ENCODE measurements at places on chromosomes 16 and 17.

DNA sequence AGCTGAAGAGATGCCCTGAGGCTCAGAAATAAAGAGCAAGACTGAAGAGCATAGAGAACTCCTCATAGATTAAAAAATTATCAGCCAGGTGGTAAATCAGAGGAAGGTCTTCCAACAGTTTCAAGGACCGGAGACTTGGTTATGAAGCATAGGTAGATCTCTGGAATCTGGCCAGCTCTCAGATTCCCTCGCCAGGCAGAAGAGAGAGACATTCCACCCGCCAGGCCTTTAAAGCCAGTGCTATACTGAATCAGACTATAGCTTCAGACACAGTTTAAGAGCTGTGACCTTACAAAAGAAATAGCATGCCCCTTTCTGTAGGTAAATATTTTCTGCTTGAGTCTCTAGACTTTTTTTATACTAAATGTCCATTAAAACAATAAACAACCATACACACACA, 70.3 kb downstream of the NFATC3 start:
- DNase-seq: no peak

DNA sequence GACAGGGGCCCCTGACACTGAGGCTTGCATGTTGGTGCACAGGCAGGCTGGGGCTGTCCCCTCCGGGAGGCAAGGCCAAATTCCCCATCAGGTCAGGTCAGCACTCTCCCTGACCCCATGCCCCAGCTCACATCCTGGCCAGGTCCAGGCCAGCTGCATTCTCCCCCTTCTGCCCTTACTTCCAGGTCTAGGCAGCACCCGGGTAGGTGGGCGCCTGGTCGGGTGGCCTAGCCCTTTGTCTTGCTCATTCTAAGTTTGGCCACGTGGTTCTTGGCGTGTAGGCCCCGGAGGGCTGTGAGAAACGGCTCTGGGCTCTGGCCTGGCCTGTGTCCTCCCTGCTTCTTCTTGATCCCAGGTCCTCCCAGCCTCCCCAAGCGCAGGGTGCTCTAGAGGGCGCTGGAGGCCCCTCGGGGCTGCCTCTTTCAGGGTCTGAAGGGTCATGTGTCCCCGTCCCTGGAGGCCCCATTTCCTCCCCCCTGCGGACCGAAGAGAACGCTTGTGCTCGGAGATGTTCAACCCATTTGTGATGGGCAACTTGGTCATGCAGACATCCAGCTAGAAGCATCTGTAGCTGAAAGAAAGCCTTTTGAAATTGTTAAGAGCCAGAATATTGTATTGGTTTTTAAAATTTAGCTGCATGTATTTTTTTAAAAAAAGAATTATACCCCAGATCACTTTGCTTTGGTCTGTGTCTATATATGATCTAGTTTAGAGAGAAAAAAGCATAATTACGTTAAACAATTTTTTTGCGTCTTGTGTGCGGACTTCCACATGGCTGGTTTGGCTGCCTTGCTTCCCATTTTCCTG, 6.7 kb downstream of the BAHCC1 start:
- no peak for DNase-seq

GRCh38 chr17:77425791-77426641, 285.2 kb downstream of the SEC14L1 start:
- no peak for DNase-seq

- no peak for DNase-seq
Measured at GRCh38 chr16:79638386-79638785, 37.8 kb upstream of the MAF start.

DNA sequence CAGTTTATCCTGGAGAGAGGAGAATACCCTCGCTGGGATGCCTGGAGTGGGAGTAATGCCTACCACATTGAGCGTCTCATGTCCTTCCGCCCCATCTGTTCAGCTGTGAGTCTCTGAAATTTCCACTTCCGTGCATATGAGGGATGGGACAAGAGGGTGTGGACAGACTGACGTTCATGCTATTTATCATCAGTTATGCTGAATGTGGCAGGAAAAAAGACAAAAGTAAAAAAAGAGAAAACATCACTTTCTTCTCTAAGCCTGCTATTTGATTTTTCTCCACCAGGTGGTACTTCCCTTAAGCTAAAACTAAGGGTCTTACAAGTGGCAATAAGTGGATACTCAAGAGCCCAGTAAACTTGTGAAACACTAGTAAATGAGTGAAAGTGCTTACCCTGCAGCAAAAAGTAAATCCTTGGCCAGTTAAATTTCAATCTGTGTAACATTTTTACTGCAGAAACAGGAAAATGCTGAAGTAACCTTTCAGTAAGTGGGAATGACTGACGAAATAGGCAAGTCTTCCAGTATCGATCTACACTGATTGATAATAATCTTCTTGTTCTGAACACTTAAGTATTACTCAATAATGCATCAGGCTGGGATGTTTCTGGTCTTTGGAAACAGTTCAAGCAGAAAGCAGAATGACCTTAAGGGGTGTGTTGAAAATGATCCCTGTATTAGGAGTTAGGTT, 5.6 kb downstream of the CRYBA1 start:
- DNase-seq: no peak

GRCh38 chr17:17435323-17435722, 41.5 kb upstream of the MED9 start:
- DNase-seq: no peak

DNA sequence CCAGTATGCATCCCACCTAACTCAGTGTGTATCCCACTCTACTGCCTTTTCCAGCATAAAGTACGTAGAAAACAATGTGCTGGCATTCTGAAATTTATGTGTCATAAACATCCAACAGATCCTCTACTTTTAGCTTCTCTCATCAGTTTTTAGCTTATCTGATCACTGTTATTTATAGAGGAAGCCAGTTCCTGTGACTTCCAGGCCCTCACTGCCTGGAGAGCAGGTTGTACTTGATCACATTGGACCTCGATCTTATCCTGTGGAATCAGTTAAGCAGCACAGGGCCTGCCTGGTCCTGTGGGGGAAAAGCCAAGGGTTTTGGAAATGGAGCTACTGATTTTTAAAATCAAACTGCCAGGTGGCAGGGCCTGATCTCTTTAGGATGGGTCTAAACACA, 30.8 kb downstream of the PRSS54 start:
- DNase-seq: no peak

- no peak for DNase-seq
Measured at GRCh38 chr16:62829607-62830006, 793.4 kb upstream of the CDH8 start.

All from chondrocyte (in vitro differentiated cells).